ENCODE measurements at places on chromosomes 4 and X. TPM values are rescaled to one million over a fixed set of nuclear protein-coding genes. Genes with fewer than 3 reads are reported as not detected.

SHROOM4 gene
- total RNA-seq = 11.3 TPM

- DNase-seq = no peak
Observed at GRCh38 chr4:69490271-69490670, 5.4 kb downstream of the UGT2B4 start.

INTS6L gene
- 21.6 TPM for total RNA-seq

KCNIP4 gene
- total RNA-seq = not detected

- DNase-seq = no peak
Observed at GRCh38 chr4:1588306-1588705, 95.8 kb downstream of the FAM53A start.

GRCh38 chr4:11710453-11711093 lies 281.9 kb upstream of the HS3ST1 start:
- no peak for DNase-seq

DNA sequence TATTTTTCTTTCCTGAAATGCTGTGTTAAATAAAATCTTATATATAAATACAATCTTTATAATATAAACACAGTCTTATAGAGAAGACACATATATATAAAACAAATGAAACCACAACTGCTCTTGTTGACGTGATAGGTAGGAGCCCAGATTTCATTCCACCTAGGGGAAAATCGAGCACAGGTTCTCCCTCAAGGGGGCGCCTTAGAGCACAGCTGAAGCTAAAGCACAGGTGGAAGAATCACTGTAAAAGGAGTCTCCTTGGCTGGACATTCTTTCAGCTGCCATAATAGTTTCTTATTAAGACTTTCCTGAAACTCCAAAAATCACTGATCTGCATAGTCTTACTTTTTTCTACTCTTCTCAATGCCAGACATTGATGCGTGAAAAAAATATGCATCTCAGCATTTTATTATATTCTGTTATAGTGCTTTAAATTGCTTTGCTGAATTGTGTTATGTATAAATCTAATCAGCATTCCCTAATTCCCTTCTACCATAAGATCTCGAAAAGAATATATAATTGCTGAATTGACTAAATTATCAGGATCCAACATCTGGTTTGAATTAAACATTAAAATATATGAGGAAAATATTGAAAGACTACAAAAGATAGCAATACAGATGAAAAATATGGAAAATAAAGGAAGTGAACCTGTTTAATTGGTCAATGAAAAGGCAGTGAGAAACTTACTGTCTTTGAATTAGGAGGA lies 25.5 kb upstream of the RXFP1 start:
- peak; percentile 14 for DNase-seq
